ENCODE measurements at places on chromosomes 5 and 9.

- DNase-seq, result no peak
Observed at GRCh38 chr9:132008855-132009812, 70.5 kb downstream of the MED27 start.

DNA sequence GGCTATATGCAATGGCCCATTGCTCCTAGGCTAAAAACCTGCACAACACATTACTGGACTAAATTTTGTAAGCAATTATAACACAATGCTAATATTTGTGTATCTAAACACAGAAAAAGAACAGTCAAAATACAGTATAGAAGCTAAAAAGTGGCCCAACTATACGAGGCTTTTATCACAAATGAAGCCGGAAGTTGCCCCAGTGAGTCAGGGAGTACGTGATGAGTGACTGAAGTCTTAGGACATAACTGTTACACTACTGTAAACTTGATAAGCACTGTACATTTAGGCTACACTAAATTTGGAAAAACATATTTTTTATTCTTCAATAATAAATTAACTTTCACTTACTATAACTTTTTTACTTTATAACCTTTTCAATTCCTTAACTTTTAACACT is 105.2 kb upstream of the PRR16 start:
- DNase-seq, result no peak

- DNase-seq, result no peak
Observed at GRCh38 chr5:34751807-34752736, 86.9 kb upstream of the TTC23L start.

DNA sequence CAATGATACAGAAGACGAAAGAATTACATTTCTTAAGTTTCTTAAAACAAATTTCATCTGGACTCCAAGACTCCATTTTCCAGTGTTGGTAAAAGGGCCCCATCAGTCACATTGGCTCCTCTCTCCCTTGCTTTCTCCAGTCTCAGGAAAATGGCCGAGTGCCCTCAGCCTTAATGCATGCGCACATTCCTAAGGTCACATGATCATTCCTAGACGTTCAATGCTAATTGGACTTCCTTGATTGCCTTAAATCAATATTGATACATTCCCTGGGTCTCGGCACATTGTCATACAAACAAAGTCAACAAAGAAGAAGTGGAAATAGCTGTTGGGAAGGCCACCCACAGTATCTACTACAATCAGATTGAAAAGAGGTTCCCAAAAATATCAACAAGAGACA is 413.6 kb upstream of the GRAMD2B start:
- no peak for DNase-seq

DNA sequence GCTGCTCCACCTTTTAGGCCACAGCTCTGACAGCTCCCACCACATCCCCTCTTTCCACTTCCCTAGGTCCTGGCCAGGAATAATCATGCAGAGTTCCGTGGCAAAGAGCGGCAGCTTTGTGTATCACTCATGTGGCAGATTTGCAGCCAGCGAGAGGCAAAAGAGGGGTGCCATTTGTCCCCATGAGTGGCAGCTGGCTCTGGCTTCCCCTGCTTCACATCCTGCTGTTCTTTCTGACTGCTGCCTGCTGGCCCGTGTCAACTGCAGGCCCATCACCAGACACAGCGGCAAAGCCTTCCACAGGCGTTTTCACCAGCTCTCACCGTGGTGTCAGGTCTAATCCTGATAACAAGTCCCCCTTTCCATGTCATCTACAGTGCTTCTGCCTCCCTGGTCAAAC is 430.6 kb upstream of the DAP start:
- no peak for DNase-seq

GRCh38 chr9:86945728-86946200 is 1.5 kb downstream of the GAS1 start:
- no peak for DNase-seq

DNA sequence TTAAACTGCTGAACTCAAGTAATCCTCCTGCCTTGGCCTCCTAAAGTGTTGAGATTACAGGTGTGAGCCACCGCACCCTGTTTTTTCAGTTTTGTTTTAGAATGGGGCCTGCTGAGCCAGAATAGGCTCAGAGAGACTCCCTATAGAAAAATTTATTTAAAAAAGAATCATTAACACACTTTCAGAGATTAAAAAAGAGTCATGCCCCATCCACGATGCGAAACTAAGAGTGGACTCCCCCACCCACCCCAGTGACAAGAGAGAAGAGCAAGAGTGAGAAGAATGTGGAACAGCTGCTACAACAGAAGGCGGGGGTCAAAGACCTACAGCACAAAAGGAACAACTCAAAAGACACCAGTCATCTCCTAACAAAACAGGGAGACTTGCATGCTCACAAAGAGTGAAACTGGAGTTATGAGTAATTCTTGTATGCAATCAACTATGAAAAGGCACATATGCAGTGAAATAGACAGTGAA is 47.2 kb downstream of the GLDC start:
- peak; percentile 8 for DNase-seq

GRCh38 chr5:55033568-55033967 is 9.5 kb downstream of the GZMK start:
- no peak for DNase-seq

- DNase-seq, result no peak
Observed at GRCh38 chr5:121019734-121020133, 555.6 kb downstream of the PRR16 start.

- peak; percentile 29 for DNase-seq
Observed at GRCh38 chr5:104643320-104643719, 1080.7 kb upstream of the NUDT12 start.

DNA sequence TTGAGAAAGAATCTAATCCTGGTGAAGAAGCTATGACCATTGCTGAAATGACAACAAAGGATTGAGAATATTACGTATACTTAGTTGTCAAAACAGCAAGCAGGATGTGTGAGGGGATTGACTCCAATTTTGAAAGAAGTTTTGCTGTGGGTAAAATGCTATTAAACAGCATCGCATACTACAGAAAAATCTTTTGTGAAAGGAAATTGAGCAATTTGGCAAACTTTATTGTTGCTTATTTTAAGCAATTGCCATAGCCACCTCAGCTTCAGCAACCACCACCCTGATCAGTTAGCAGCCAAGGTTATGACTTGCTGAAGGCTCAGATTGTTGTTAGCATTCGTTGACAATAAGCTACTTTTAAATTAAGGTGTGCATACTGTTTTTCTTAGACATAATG is 22.5 kb upstream of the ARL14EPL start:
- no peak for DNase-seq

GRCh38 chr5:95900383-95900958 is 61.2 kb downstream of the ELL2 start:
- no peak for DNase-seq

GRCh38 chr5:133713751-133714150 is 101.4 kb upstream of the FSTL4 start:
- DNase-seq, result no peak

DNA sequence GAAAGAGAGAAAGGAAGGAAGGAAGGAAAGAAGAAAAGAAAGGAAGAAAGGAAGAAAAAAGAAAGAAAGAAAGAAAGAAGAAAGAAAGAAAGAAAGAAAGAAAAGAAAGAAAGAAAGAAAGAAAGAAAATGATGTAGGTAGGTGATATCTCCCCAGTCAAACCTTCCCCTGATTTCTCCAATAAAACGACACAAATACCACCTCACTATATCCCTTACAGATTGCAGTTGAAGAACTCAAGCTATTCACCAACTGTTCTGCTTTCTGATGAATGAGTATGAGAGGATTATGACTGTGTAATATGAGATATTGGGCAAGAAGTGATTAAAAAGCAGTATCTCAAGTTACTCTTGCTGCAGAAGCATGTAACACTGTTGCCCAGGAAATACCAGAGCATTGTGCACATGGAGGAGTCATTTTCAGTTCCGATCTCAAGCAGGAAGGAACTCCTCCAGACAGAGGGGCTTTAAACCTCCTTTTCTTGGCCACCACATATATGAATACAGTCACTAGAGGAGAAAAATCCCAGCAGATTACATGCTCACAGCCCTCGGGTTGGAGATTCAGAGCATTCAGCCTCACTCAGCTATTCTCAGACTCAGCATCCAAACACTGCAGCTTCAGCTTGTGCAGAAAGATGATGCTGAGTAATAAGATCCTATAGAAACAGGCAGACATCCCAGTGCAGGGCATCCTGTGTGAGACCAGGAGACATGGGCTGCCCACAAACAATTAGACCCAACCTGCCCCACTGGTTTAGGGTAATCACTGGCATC is 61.4 kb downstream of the UGCG start:
- peak; percentile 98 for DNase-seq

DNA sequence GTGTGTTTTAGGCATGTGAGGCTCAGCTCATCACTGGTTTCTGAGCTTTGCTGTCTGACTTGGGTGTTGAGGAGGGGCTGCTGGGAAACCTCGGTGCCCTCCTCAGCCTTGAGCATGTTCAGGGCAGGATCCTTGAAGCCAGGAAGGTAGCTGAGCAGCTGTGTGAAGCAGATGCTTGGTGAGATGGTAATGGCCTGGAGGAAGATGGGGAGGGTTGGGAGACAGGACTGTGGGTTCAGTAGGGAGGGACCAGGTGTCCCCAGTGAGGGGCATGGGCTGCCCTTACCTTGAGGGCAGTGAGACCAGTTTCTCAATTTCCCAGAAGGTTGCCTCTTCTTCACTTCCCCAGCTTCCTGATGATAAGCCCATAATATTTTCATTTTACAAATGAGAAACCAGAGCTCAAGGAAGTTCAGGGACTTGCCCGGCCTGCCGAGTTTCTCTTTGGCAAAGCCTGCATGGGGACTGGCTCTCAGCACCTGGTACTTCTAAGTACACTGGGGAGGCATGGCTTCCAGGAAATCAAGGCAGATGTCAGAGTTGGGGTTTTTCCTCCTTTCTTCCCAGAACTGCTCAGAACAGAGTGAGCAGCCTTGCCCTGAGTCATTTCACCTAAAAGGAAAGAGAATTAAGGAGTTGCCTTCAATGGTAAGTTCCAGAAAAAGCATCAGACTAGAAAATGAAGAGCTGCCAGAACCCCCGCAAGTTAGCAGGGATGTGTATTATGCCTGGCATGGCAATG is 225.7 kb downstream of the MAST4 start:
- peak; percentile 2 for DNase-seq

GRCh38 chr9:80892703-80893102 is 796.6 kb downstream of the TLE1 start:
- no peak for DNase-seq

- peak; percentile 57 for DNase-seq
Observed at GRCh38 chr5:113268232-113268631, 166.6 kb downstream of the TSSK1B start.

DNA sequence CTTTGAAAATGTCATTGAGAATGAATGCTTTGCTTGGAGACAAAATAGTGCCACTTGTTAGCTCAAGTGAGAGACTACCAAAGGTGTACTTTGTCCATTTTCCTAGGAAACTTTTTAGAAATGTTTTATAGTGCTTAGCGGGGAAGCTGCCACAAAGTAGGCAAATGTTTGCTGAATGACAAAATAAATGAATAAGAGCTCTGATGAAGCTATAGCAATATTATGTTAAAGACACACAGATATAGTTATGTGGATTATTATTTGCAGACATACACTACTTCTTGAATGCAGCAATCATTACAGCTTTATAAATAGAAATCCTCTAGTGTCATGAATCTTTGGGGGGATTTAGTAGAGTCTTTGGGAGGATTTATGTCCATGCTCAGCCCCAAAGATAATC is 92.7 kb upstream of the C6 start:
- no peak for DNase-seq

- no peak for DNase-seq
Observed at GRCh38 chr9:89668866-89669246, 64.0 kb downstream of the GADD45G start.

- peak; percentile 28 for DNase-seq
Observed at GRCh38 chr5:128304791-128305190, 221.2 kb downstream of the SLC12A2 start.
